Chondrocyte (in vitro differentiated cells): ENCODE measurements at places on chromosomes 3 and 15. TPM values are rescaled to one million over a fixed set of nuclear protein-coding genes. Genes with fewer than 3 reads are reported as not detected.
A peak's percentile ranks its signal among the peaks of the same experiment; 100 is the strongest.

DNA sequence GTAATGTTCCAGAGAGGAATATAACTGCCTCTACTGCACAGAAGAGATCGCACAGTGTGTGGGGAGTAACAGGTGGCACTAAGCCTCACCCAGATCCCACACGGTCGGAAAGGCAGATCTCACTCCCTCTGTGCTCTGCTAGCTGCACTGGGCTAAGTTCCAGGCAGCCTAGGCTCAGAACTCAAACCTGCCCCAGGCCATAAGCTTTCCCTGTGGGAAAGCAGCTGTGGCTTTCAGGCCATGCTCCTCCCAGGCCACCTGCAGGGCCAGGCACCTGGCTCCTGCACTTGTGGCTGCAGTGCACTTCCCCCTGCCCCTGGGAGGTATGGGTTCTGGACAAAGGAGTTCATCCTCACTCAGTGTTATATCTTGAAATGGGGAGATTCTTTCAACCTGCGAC, 27.5 kb downstream of the PCCB start:
- peaks cover 35% of the 10 kb centered on the region for H3K36me3 ChIP-seq
- no peak overlapping the region for H3K4me3 ChIP-seq
- DNase-seq, result no peak
- peaks cover 9% of the 10 kb centered on the region for H3K4me1 ChIP-seq
- no peak overlapping the region for H3K27ac ChIP-seq
- H3K27me3 ChIP-seq, result no peaks in the 10 kb centered on the region

- H3K27ac ChIP-seq, result no peak overlapping the region
- DNase-seq, result no peak
- H3K36me3 ChIP-seq, result no peaks in the 10 kb centered on the region
- H3K4me3 ChIP-seq, result no peak overlapping the region
- H3K4me1 ChIP-seq, result peaks cover 10% of the 10 kb centered on the region
Observed at GRCh38 chr3:96331341-96331740, 483.1 kb upstream of the EPHA6 start.

- peak; percentile 77 for DNase-seq
- no peak overlapping the region for H3K4me3 ChIP-seq
- no peaks in the 10 kb centered on the region for H3K36me3 ChIP-seq
- peaks cover 6% of the 10 kb centered on the region for H3K27me3 ChIP-seq
Observed at GRCh38 chr3:51710631-51711351, 3.9 kb downstream of the GRM2 start.

Gene CCDC39
- total RNA-seq, result not detected in 3 replicates

DNA sequence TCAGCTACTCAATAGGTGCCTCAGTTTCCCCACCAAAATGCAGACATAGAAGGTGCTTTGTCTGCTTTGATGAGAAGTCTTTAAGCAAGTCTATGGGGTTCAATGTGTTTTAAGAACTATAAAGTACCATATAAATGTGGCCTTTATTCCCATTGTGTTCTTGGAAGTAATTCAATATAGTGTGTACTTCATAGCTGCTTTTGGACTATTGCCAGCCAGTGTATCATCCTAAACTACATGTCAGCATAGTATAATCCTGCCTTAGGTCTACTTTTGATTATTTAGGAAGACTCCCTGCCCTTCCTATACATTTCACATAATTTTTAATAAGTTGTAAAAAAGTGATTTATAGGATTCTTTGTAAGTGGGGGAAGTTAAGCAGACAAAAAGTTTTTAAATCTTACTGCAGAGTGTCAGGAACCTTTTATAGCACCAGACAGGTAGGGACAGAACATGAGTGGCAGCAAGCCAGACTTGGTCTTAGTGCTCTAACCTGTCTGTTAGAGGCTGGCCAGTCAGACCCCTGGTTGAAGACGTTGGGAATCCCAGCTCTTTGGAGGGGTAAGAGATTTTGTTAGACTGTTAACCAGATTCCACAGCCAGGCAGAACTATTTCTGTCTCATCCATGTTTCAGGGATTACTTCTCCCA, 48.4 kb downstream of the MLH1 start:
- peaks cover 28% of the 10 kb centered on the region for H3K36me3 ChIP-seq
- no peak overlapping the region for H3K4me3 ChIP-seq
- DNase-seq, result no peak
- H3K27ac ChIP-seq, result no peak overlapping the region

DNA sequence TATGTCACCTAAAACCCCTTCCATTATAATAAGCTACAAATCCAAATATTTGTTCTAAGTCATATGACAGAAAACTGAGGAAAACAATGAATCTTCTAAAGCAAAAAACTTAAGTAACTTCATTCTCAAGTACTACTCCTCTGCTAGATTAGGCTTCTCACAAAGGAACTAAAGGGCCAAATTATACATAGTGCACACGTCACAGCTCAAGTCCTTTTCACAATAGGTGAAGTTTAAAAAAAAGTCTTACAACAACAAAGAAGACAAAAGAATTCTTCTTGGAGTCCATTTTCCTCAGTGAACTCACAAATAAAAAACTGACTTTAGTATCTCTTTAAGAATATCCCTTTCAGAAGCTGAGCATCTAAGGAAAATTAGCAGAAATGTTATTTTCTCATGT, 479.9 kb downstream of the MAGI1 start:
- no peaks in the 10 kb centered on the region for H3K27me3 ChIP-seq
- H3K4me3 ChIP-seq, result no peak overlapping the region

Gene PLSCR5
- not detected in 3 replicates for total RNA-seq

Gene CHDH
- 0.46 to 0.67 TPM (median 0.60 TPM) in 3 replicates for total RNA-seq

GRCh38 chr3:81437683-81438082, 323.8 kb downstream of the GBE1 start:
- no peak overlapping the region for H3K27ac ChIP-seq
- H3K4me1 ChIP-seq, result peaks cover 9% of the 10 kb centered on the region
- no peak overlapping the region for H3K4me3 ChIP-seq
- H3K36me3 ChIP-seq, result no peaks in the 10 kb centered on the region

Gene EOMES
- not detected in 3 replicates for total RNA-seq

- H3K4me1 ChIP-seq, result no peaks in the 10 kb centered on the region
- H3K27me3 ChIP-seq, result no peaks in the 10 kb centered on the region
- DNase-seq, result no peak
- H3K4me3 ChIP-seq, result no peak overlapping the region
- H3K36me3 ChIP-seq, result no peaks in the 10 kb centered on the region
Observed at GRCh38 chr3:49260806-49261324, 16.2 kb downstream of the C3orf62 start.

Gene TIGIT
- not detected in 3 replicates for total RNA-seq

DNA sequence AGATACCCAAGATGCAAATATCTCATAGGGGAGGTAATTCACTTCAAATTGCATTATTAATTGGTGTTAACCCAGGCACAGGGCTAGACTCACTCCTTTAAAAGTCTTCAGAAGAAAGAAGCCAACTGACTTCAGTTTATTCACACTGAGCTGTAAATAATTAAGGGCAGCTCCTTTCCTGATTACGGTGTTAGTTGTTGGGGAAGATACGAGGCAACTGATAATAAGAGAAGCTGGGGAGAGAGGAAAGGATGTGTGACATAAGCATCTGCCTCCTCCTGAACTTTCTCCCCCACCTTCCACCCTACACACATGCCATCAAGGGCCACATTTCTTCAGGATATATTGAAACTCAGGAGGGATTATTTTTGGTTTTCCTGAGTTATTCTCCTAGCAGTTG, 47.5 kb downstream of the ADGRG7 start:
- no peak overlapping the region for H3K4me3 ChIP-seq
- peaks cover 2% of the 10 kb centered on the region for H3K36me3 ChIP-seq
- DNase-seq, result no peak

GRCh38 chr3:37985637-37986320, 4.8 kb upstream of the VILL start:
- no peaks in the 10 kb centered on the region for H3K27me3 ChIP-seq
- DNase-seq, result no peak
- H3K36me3 ChIP-seq, result peaks cover 8% of the 10 kb centered on the region
- no peaks in the 10 kb centered on the region for H3K4me1 ChIP-seq

- no peak overlapping the region for H3K27ac ChIP-seq
- H3K27me3 ChIP-seq, result peaks cover 48% of the 10 kb centered on the region
- H3K4me1 ChIP-seq, result peaks cover 10% of the 10 kb centered on the region
- no peak overlapping the region for H3K4me3 ChIP-seq
- DNase-seq, result no peak
Observed at GRCh38 chr15:76056931-76057330, 2.9 kb upstream of the TMEM266 start.

GRCh38 chr3:88810455-88810854, 297.0 kb upstream of the EPHA3 start:
- H3K4me1 ChIP-seq, result peaks cover 33% of the 10 kb centered on the region
- no peaks in the 10 kb centered on the region for H3K27me3 ChIP-seq
- peak overlapping the region; percentile 78 for H3K27ac ChIP-seq
- no peaks in the 10 kb centered on the region for H3K36me3 ChIP-seq
- H3K4me3 ChIP-seq, result no peak overlapping the region

- peaks cover 6% of the 10 kb centered on the region for H3K4me1 ChIP-seq
- no peak for DNase-seq
- H3K27ac ChIP-seq, result no peak overlapping the region
Observed at GRCh38 chr3:115248274-115248673, 101.2 kb upstream of the ZBTB20 start.

- H3K4me3 ChIP-seq, result no peak overlapping the region
- H3K27me3 ChIP-seq, result peaks cover 9% of the 10 kb centered on the region
- DNase-seq, result no peak
- H3K4me1 ChIP-seq, result peaks cover 11% of the 10 kb centered on the region
Observed at GRCh38 chr15:45428491-45428890, 50.1 kb upstream of the GATM start.

Gene PPCDC
- 7.3 to 12.9 TPM (median 8.7 TPM) in 3 replicates for total RNA-seq

Gene SLC38A3
- 1.00 to 1.9 TPM (median 1.2 TPM) in 3 replicates for total RNA-seq

Gene NR2C2
- 33.3 to 42.5 TPM (median 41.7 TPM) in 3 replicates for total RNA-seq

Gene OXSM
- 8.8 to 10.0 TPM (median 9.2 TPM) in 3 replicates for total RNA-seq

DNA sequence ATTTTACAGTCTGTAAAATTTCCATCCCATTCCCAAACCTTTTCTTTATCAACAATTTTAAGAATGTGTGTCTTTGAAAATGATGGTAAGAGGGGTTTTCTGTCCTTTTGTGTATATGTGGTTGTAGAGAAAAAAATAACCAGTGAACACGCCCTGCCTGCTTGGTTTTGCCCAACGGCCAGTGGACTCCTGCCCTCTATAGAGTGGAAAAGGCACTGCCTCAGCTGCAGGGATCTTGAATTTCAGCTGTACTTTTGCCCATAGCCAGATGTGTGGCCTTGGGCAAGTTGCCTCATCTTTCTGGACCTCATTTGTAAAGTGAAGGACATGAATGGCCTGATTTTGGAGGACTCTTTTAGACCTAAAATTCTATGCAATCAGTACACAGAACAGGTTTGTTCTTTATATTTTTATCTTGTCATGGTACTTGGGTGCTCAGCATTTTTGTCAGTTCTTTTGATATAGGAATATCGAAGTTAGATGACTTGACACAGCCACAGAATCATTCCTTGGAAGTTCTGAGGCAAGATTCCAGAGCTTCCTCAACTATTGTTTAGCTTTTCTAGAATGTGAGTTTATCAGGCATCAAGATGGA, 81.0 kb downstream of the CLDN11 start:
- no peaks in the 10 kb centered on the region for H3K36me3 ChIP-seq
- no peak for DNase-seq
- no peaks in the 10 kb centered on the region for H3K4me1 ChIP-seq
- H3K27ac ChIP-seq, result no peak overlapping the region

GRCh38 chr3:56624725-56625124, 58.3 kb downstream of the TASOR start:
- H3K27me3 ChIP-seq, result no peaks in the 10 kb centered on the region
- peaks cover 20% of the 10 kb centered on the region for H3K4me1 ChIP-seq
- H3K27ac ChIP-seq, result peak overlapping the region; percentile 45
- H3K36me3 ChIP-seq, result peaks cover 29% of the 10 kb centered on the region
- DNase-seq, result no peak

- peaks cover 50% of the 10 kb centered on the region for H3K4me1 ChIP-seq
- H3K4me3 ChIP-seq, result no peak overlapping the region
- no peaks in the 10 kb centered on the region for H3K27me3 ChIP-seq
Observed at GRCh38 chr3:61809879-61810278, 248.5 kb downstream of the PTPRG start.

Gene ELL3
- total RNA-seq, result 3.3 to 8.6 TPM (median 3.6 TPM) in 3 replicates

Gene CRYGS
- 1.7 to 3.1 TPM (median 2.8 TPM) in 3 replicates for total RNA-seq

GRCh38 chr3:128532012-128532983, 39.3 kb upstream of the GATA2 start:
- H3K27ac ChIP-seq, result no peak overlapping the region
- no peak overlapping the region for H3K4me3 ChIP-seq
- peaks cover 3% of the 10 kb centered on the region for H3K36me3 ChIP-seq
- H3K4me1 ChIP-seq, result no peaks in the 10 kb centered on the region

DNA sequence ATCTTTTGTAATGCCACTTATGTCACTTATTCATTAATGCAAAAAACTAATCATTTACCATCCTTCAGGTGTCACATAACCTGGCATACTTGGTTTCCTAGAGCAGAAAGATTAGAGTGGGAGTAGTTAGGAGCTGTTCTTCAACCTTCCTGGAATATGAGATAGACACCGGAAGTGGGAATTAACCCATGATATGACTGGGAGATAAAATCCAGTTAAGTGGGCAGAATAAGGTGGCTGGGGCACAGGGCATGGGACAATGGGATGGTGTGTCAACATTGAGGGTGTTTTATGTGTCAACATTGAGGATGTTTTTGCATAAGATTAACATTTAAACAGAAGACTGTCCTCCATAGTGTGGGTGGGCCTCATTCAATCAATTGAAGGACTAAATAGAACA, 94.3 kb upstream of the CBLB start:
- no peaks in the 10 kb centered on the region for H3K27me3 ChIP-seq
- H3K4me1 ChIP-seq, result peaks cover 38% of the 10 kb centered on the region
- no peak overlapping the region for H3K27ac ChIP-seq
- peaks cover 2% of the 10 kb centered on the region for H3K36me3 ChIP-seq
- no peak overlapping the region for H3K4me3 ChIP-seq
- DNase-seq, result no peak

DNA sequence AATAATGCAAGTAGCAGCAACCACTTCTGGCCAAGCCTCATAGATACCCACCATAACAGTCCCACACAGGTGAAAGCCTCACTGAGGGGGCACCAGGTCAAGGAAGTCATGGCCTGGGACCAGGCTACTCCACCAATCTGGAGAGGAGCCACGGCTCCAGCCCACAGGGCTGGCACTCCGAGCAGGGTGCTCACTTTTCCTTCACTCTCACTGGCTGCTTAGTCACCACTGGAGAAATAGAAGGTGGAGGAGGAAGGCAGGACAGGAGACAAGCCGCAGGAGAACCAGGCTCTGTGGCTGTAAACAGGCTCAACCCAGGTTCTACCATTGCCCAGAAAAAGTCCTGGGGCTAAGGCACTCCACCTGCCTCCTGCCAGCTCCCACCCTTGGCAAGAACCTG, 1.2 kb downstream of the USP19 start:
- peaks cover 6% of the 10 kb centered on the region for H3K4me1 ChIP-seq
- H3K36me3 ChIP-seq, result peaks cover 33% of the 10 kb centered on the region
